ENCODE measurements at places on chromosomes 11 and 22. TPM values are rescaled to one million over a fixed set of nuclear protein-coding genes. Genes with fewer than 3 reads are reported as not detected.

The SCARF2 gene
- 46.0 TPM for total RNA-seq

The SCGB1D2 gene
- not detected for total RNA-seq

The MUC2 gene
- total RNA-seq, result not detected

The PKNOX2 gene
- 2.8 TPM for total RNA-seq

The GUCY1A2 gene
- total RNA-seq, result 1.6 TPM
